ENCODE measurements at places on chromosomes 4 and X.
A peak's percentile ranks its signal among the peaks of the same experiment; 100 is the strongest.

GRCh38 chr4:8340781-8341241 is 71.3 kb downstream of the HTRA3 start:
- peak; percentile 77 for DNase-seq

GRCh38 chr4:7429601-7430078 is 5.1 kb downstream of the PSAPL1 start:
- DNase-seq, result no peak

DNA sequence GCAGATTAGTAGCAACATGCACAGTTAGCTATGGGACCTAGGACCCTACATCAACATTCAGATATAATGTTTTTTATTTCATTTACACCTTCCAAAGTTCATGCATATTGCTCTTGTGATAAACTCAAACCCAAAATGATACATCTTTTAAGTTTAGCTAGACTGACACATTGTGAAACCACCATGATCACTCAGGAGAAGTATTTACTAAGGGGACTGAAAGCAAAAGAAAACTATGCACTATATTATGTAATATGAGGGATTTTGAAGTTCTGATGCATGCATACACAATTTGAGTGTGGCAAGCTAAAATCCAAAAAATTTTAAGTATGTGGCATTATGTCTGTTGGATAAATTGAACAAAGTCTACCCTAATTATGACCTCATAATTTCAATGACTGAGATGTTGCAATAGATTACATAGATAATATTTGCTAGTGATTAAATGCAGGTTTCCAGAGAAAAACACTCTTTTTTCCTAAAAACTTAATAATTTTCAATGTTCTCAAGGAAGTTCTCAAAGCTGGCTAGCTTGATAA is 914.8 kb upstream of the GRIA3 start:
- DNase-seq, result no peak

GRCh38 chrX:105697984-105698781 is 124.2 kb upstream of the NRK start:
- DNase-seq, result no peak

DNA sequence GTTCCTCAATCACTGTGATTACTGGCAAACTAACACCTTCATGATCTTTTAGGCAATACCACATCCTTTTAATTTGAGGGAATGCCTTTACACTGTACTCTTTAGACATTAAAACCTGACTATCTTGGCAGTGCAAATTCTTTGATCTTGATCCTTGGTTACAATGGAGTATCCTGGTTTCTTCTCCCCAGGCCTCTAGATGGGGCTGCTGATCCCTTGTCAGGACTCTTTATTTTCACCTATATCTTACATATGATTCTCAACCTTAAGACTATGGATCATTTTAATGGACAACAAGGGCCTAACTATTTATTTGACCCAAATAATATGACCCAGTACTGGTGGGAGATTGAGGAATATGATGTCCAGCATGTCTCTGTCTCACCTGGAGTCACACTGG is 1005.5 kb upstream of the INTU start:
- DNase-seq, result no peak

DNA sequence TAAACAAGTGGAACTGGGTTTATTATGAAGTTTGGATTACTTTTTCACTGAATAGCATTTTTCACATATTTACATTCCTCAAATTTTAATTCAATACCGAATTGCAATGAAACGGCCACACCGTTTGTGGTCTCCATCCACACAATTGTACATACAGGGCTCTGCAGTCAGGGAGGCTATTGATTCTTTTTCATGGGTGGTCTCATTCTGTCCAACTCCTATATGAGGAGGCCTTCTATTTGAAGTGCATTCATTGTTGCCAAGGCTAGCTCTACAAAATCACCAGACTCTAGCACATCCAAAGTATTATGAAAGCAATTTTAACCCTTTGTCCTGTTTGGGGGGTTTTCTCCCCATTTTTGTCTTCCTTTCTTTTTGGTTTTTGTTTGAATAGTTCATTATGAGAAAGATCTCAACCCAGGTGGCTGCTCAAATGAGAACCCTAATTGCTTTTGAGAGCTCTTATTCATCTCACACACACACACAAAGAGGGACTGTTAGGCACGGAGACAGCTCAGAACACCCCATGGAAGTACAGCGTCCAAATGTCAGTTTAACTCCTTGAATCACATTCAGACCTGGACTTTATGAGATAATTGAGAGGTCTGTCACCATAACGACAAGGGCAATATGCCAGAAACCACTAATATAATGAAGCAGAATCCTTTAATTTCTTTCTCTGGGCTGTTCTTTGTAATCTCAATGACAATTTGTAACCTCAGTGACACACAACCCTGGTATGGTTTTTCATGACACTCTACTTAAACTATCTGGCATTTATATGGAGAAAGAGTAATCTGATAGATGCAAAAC is 79.4 kb downstream of the NLGN4X start:
- DNase-seq, result no peak

DNA sequence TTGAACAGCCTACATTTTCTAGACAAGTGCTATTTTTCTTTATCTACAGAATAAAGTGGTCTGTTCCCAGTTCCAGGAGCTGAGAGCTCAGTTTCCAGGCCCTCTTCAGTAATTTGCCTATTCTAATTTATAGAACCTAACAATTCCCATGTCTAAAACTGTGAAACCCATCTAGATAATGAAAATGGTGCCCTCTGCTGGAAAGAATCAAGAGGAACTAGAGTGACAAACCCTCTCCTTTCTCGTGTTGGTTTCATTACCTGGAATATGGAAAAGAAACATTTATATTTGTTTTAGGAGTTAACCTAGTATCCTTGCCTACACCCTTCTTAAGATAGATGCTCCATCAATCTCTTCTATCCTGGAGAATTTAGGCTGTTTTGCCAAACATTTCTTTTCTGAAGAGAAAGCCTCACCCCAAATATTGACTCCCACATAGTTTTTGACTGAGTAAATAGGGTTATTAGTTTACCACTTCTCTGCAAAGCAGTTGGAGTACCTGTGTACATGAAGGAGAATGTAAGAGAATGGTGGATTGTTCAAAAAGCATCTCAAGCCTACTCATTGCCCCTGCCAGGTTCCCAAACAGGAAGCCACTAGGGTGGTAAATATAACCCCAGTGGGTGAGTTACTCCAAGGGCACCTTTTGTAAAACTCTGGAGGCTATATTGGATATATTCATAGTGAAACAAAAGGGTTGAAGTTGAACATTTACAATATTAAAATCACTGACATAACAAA is 121.6 kb downstream of the RASL11B start:
- no peak for DNase-seq

GRCh38 chrX:40172401-40173142 is 74.8 kb upstream of the BCOR start:
- peak; percentile 3 for DNase-seq

DNA sequence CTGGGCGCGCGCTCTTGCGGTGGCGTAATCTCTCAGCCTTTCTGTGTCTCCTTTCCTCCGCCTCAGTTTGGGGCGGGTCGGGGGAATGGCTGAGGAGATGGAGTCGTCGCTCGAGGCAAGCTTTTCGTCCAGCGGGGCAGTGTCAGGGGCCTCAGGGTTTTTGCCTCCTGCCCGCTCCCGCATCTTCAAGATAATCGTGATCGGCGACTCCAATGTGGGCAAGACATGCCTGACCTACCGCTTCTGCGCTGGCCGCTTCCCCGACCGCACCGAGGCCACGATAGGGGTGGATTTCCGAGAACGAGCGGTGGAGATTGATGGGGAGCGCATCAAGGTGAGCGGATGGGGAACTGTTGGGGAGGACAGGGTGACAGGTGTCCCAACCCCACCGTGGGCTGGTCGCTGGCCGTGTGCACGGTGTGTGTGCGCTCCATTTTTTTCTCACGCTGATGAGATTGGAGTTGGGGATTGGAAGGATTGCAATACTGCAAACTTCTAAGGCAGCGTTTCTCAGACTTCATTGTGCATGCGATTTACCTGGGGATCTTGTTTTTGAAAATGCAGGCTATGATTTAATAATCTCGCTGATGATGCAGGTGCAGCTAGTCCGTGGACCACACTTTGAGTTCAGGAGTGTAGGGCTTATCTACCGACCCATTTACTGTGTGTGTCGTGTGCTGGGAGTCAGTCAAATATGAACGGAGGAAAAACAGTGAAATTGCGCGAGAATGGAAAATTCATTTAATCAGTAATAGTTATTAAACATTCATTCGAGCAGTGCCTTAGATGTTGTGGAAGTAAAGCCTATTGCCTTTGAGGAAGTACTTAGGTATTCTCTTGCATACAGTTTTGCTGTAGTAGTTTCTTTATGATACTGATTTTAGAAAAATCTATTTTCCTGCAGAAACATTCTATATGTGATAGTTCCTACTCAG is at the start of gene RAB33B:
TSS of gene RAB33B (plus strand) at position 11 of the 935 bp plus-strand sequence. CDS start at position 86, 75 bp downstream.
- DNase-seq, result no peak

DNA sequence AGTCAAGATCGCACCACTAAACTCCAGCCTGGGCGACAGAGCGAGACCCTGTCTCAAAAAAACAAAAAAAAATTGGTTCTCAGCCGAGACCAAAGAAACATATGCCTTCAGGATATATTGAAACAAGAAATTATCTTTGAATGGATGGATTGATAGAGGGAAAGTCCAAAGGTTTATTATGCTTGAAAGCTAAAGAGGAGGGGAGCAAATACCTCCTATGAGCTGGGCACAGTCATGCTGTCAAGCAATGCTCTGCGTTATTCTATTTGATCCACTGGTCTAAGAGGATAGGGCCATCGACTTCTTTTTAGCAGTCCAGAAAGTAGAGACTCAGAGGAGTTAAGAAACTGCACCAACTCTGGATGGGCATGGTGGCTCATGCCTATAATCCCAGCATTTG is 85.9 kb upstream of the SLC34A2 start:
- DNase-seq, result no peak

DNA sequence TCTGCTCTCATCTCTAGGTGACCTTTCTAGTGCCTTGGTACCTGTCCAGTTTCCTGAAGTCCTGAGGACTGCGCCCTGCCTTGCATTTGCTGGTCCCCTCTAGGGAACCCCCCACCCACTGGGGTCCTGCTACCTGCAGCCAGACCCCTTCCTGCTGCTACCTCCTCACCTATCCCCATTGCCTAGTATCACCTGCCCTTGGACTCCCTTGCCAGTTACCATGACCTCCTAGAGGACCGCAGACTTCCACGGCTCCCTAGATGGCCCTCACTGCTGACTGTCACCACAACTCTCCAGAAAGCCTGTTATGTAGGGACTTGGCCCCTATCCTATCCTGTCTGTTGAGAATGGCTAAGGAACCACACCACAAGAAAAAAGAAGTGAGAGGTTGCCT is 166.6 kb downstream of the EFNB1 start:
- DNase-seq, result no peak

DNA sequence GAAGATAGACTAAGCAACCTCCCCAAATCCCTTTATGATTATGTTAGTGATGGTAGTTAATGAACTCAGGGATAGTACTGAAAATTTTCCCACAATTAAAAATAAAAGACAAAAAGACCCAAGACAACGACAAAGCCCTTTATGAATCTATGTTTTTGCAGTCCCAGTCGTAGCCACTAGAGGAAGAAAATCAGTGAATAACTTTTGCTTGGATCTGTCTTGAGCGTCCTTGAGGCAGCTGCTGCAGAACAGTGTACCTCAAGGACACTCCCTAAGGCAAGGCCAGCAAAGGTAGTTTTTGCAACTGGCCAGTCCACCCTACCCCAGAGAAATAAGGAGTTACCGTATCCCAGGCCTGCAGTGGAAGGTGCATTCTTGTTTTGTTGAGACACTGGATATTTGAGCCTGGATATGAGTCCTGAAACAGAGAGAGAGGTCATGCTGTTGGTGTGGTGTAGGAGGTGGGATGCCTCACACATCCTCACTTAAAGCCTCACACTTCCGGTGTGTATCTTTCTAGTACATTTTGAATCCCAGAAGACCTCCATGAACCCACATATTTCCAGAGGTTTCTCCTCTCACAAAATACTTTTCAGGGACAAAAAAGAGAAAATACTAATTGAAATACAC is 8.7 kb upstream of the TIMM8A start:
- DNase-seq, result no peak

GRCh38 chrX:71292669-71293365 is 8.7 kb upstream of the ITGB1BP2 start:
- DNase-seq, result no peak

GRCh38 chr4:119692001-119692400 is 63.4 kb upstream of the PDE5A start:
- DNase-seq, result no peak

DNA sequence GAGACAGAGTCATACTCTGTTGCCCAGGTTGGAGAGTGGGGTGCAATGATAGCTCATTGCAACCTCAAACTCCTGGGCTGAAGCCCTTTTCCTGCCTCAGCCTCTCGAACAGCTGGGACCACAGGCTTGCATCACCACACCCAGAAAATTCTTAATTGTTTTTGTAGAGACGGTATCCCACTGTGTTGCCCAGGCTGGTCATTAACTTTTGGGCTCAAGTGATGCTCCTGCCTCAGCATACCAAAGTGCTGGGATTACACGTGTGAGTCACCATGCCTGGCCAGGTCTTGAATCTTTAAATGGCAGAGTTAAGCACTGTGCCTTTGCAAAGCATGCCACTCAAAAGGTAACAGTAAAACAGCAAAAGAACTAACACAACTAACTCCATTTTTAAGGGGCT is 28.6 kb upstream of the BBS12 start:
- DNase-seq, result no peak

DNA sequence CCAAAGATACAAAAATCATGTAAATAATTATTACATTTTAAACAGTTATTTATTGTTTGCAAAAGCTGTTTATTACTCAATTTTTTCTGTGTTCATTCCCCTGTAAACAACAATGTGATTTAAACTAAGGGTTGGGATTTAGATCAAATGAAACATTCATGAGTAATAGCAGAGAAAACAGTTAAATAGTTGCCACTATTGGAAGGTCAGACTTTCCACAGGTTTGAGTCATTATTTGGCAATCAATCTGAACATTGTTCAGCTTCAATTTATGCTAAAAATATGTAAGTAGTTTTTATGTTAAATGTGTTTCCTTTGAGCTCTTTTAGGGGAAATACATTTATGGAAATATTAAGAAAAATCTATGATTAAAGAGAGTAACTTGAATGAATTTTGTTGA is 144.9 kb downstream of the STIM2 start:
- DNase-seq, result no peak

GRCh38 chr4:155604718-155605626 is 61.7 kb upstream of the GUCY1A1 start:
- DNase-seq, result no peak

DNA sequence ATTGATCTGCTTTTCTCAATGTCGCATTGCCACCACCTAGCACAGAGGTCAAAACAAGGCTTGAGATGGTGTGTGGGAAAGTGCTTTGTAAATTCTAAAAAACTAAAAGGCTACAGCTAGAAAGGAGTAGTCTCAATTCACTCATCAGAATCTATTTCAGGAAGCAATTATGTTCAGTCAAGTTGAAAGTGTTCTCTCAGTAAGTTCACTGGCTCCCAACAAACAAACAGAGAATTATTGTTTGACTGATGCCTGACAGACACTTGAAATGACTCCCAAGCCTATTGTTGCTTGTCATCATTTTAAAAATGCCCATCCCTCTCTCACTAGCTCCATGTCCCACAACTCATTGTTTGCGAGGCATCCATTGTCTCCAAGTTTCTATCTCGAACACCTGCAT is 419.6 kb upstream of the CPEB2 start:
- no peak for DNase-seq

- no peak for DNase-seq
Observed at GRCh38 chr4:184689681-184690080, 40.1 kb downstream of the PRIMPOL start.

All from nucleus accumbens (tissue), 56 donors.